ENCODE measurements at places on chromosomes 1 and 21. TPM values are rescaled to one million over a fixed set of nuclear protein-coding genes. Genes with fewer than 3 reads are reported as not detected.

DNA sequence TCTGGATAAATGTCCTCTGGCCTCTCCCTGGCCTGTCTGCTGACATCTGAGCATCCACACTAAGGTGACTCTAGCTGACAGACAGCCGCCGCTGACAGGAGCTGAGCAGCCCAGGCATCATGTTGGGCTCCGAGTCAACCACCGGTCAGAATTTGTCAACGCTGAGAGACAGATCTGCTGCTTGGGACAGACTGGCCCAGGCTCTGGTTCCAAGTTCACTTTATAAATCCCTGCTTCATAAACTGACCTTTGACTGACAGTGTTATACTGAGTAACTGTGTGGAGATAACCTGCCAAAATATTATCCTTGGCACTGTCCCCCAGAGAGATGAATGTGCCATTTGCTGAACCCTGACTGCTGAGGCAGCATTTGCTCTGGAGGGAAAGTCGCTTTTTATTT lies 616.7 kb downstream of the NPHP4 start:
- DNase-seq = no peak

- no peak for DNase-seq
Observed at GRCh38 chr1:113534130-113534817, 144.0 kb downstream of the MAGI3 start.

DNA sequence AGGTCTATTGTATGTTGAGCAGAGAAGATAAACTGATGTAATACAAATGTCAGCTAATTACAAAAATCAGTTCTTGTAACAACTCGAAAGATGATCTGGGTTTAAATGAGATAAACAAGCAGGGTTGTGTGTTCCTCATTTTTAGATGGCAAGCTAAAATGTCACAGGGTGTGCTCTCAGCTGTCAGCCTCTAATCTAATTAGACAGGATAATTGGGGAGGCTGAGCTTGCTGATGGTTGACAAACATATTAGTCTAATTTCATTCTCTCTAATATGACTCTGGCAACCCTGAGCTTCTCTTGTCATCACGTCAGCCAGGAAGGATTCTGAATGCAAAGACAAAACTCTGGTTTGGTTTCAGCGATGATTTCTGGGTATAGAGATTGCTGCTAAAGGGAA lies 335.3 kb upstream of the KAZN start:
- no peak for DNase-seq

- DNase-seq = no peak
Observed at GRCh38 chr1:165152109-165152508, 204.4 kb downstream of the LMX1A start.

GRCh38 chr1:212554401-212554800 lies 54.2 kb upstream of the ATF3 start:
- no peak for DNase-seq

GRCh38 chr1:209205039-209205438 lies 378.5 kb upstream of the CAMK1G start:
- DNase-seq = no peak

- DNase-seq = no peak
Observed at GRCh38 chr1:110248746-110249145, 38.6 kb downstream of the KCNC4 start.

DNA sequence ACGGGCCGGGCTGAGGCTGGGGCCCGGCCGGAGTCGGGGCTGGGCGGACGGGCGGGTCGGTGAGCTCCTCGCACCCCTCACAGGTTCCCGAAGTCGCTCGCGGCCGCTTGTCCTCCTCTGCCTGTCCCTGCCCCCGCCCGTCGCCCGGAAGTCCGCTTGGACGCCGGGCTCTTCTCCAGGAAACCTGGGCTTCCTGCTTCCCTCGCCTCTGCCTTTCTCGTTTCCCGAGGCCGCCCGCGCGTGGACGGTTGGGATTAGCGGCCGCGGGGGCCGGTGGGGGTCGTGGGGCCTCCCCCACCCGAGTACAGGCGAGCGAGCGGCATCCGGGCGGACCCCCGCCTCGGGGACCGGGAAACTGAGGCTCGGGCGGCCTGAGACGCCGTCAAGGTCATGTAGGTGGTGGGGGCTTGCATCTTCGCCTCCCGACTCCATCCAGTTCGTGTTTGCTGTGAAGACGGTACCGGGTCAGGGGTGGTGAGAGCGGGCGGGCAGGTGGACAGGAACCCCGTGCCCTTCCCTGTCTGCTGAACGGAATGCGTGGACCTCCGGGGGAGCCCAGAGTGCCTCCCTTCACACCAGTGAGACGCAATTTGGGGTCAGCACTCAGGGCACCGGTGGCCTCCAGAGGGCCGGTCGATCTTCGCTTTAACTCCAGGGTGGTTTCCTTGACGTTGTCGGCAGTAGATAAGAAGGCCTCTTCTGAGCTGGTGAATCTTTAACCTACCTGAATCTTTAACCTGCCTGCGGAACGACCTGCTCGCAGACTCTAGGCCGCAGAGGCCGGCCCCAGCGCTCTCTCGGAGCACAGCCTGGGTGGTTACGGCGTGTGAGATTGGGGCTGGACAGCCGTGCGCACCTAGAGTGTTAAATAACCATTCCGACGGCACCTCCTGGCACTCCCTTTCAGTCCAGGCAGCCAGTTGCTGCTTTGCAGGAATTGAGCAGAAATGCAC lies 686 bp downstream of the ARF1 start:
- peak; percentile 64 for DNase-seq

DNA sequence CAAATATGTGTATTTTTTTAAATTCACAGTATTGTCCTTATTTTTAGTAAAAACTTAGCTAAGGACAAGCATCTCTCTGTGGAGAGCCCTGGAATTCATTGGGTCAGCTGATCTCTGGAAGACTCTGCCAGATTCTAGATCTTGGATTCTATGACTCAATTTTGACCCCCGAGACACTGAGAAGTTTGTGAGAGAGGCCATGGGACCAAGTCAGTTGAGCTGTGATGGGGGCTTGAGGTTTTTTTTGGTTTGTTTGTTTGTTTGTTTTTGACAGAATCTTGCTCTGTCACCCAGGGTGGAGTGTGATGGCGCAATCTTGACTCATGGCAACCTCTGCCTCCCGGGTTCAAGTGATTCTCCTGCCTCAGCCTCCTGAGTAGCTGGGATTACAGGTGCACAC lies 13.5 kb downstream of the SHISA4 start:
- DNase-seq = no peak

DNA sequence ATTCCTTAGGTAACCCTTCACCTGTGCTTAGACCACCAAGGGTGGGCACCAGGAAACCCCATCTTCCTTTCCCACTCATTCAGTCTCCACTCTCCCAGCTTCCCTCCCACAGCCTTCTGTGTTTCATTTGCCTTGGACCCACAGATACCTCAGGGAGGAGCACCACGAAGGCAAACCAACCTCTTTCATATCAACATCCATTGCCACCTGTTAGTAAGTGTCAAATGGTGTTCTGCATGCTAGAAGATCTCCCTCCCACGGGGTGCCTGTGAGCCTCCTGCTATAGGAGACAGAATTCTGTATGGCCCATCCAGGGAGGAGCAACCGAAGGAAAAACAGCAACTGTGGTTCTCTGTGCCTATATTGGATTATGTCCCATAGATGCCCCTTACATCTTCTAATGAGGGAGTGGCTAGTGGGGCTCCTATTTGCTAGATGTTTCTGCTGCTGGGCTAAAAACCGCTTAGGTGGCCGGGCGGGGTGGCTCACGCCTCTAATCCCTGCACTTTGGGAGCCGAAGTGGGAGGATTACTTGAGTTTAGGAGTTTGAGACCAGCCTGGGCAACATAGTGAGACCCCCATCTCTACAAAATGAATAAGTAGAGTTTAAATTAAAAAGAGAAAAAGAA lies 25.6 kb upstream of the SCCPDH start:
- DNase-seq = no peak

Gene ADAMTS4
- 0.48 TPM for polyA plus RNA-seq

Gene PDXK
- polyA plus RNA-seq = 35.0 TPM

Gene ATP1A4
- polyA plus RNA-seq = not detected
